Panc1 (cell line): ENCODE measurements at places on chromosomes 11 and 22. TPM values are rescaled to one million over a fixed set of nuclear protein-coding genes. Genes with fewer than 3 reads are reported as not detected.

GAS2L1 gene
- total RNA-seq, result 68.8 TPM

GRCh38 chr11:120168960-120169681 is 31.2 kb upstream of the TRIM29 start:
- 0 out of 2 replicates have a peak, but pooled peaks cover 4% of the 10 kb centered on the region for H3K4me1 ChIP-seq
- H3K27me3 ChIP-seq, result peaks cover 39% of the 10 kb centered on the region
- no peak for DNase-seq
- H3K27ac ChIP-seq, result no peak overlapping the region

PRDM10 gene
- total RNA-seq, result 12.5 TPM

GRCh38 chr11:2776351-2777061 is 76.7 kb upstream of the KCNQ1OT1 start:
- DNase-seq, result no peak
- H3K4me1 ChIP-seq, result peaks cover 28% of the 10 kb centered on the region
- no peak overlapping the region for H3K4me3 ChIP-seq
- no peak overlapping the region for H3K27ac ChIP-seq
- H3K27me3 ChIP-seq, result no peaks in the 10 kb centered on the region

ABCC8 gene
- total RNA-seq, result 0.18 TPM

CCND1 gene
- total RNA-seq, result 259 TPM

C11orf21 gene
- 0.31 TPM for total RNA-seq

- H3K4me1 ChIP-seq, result no peaks in the 10 kb centered on the region
- H3K4me3 ChIP-seq, result no peak overlapping the region
- no peak overlapping the region for H3K27ac ChIP-seq
These were observed 14.8 kb upstream of the RTCB start for GRCh38 chr22:32426881-32427280.

SLC22A8 gene
- not detected for total RNA-seq

DNA sequence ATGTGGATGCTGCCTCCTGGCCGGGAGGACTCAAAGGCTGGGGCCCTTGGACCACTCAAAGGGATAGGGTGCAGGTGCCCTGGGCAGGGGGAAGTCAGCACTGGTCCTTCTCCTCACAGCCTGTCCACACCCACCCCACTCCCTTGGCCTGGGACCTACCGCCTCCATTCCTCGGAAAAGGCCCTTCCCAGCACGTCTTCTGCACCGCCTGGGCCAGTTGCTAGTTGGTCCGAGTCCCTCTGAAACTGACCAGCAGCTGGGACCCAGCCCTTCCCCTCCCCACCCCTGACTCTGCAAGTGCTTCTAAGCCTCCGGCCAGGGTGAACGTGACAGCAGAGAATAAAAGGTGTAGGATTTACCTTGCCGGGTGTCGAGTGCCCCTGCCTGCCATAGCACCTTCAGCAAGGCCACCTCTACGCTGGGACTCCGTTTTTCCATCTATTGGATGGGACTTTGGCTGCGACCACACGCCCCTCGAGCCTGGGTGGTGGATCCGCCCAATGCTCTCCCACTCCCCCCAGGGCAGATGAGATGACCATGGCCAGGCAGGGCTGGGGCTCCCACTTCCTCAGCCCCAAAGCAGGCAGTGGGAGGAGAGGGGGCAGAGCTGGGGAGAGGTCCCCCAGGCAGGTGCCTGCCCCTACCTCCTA is 37.3 kb downstream of the OSBPL5 start:
- DNase-seq, result no peak
- no peak overlapping the region for H3K27ac ChIP-seq
- no peak overlapping the region for H3K4me3 ChIP-seq
- H3K36me3 ChIP-seq, result no peaks in the 10 kb centered on the region
- H3K4me1 ChIP-seq, result no peaks in the 10 kb centered on the region

- H3K4me3 ChIP-seq, result no peak overlapping the region
- H3K27me3 ChIP-seq, result peaks cover 7% of the 10 kb centered on the region; the same call in 1 of the 2 replicates
- no peak for DNase-seq
- H3K36me3 ChIP-seq, result no peaks in the 10 kb centered on the region
- peak overlapping the region; percentile 92 for H3K27ac ChIP-seq
These were observed 28.8 kb upstream of the AMOTL1 start for GRCh38 chr11:94739331-94739730.
